Daoy (cell line): ENCODE measurements at places on chromosomes 3 and 15. TPM values are rescaled to one million over a fixed set of nuclear protein-coding genes. Genes with fewer than 3 reads are reported as not detected.

MON1A gene
- 7.9 and 14.1 TPM in 2 replicates for total RNA-seq

ROPN1 gene
- total RNA-seq = not detected in 2 replicates

EEF1AKMT4 gene
- total RNA-seq = 15.7 and 21.5 TPM in 2 replicates

FOXB1 gene
- 0.06 TPM in 1 of 2 replicates, not detected in the other for total RNA-seq

SEMA3F gene
- total RNA-seq = 0.51 and 1.4 TPM in 2 replicates

FAM3D gene
- total RNA-seq = not detected in 2 replicates

THSD4 gene
- total RNA-seq = 3.4 and 5.4 TPM in 2 replicates

ZNF774 gene
- total RNA-seq = 0.45 and 1.5 TPM in 2 replicates

CLDN16 gene
- 0.21 and 0.74 TPM in 2 replicates for total RNA-seq

PP2D1 gene
- not detected in 2 replicates for total RNA-seq
